SW 1271 (cell line): ENCODE measurements at places on chromosomes 5 and 9.

- DNase-seq, result peak; percentile 28
These were observed 118.3 kb downstream of the NR6A1 start for GRCh38 chr9:124652615-124653393.

- no peak for DNase-seq
These were observed 139.4 kb downstream of the ATG10 start for GRCh38 chr5:82111191-82111590.

DNA sequence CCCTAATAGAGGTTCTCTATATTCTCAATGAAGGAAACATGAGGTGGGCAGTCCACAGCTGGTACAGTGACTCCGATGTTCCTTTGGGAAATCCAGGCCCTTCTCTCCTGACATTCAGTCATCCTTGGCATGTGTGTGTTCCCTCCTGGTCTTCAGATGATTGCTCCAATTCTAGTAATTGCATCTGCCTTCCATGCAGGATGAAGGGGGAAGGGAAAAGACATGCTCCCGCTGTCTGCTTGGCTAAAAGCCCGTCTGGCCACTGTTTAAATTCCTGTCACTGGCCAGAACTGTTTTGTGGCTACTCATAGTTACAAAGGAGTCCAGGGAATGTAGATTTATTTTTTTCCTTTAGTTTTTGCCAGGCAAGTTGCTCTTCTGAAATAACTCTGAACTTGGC, 65.0 kb downstream of the MAST4 start:
- no peak for DNase-seq

DNA sequence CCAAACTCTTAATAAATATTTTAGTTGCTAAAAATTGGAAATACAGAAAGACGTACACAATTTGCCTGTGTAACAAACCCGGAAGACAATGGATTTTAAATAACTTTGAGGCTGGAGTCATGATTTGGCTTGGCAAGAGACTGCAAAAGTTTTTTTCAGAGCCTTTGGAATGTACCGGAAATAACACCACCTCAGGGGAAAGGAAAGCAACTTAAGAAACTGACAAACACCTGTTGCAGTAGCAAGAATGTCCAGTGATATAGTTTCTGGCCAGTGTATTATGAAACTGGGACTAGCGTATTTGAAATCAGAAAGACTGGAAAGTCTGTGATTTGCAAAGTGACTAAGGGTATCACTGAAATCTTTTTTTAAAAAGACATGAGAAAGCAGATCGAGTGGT, 842 bp downstream of the MUSK start:
- DNase-seq, result no peak
